ENCODE measurements at places on chromosomes 1 and 21. TPM values are rescaled to one million over a fixed set of nuclear protein-coding genes. Genes with fewer than 3 reads are reported as not detected.

- DNase-seq: no peak
- H3K27me3 ChIP-seq: no peaks in the 10 kb centered on the region
- peaks cover 13% of the 10 kb centered on the region for H3K36me3 ChIP-seq
- H3K27ac ChIP-seq: no peak overlapping the region
These were observed 23.4 kb downstream of the CTBS start for GRCh38 chr1:84550826-84551225.

DNA sequence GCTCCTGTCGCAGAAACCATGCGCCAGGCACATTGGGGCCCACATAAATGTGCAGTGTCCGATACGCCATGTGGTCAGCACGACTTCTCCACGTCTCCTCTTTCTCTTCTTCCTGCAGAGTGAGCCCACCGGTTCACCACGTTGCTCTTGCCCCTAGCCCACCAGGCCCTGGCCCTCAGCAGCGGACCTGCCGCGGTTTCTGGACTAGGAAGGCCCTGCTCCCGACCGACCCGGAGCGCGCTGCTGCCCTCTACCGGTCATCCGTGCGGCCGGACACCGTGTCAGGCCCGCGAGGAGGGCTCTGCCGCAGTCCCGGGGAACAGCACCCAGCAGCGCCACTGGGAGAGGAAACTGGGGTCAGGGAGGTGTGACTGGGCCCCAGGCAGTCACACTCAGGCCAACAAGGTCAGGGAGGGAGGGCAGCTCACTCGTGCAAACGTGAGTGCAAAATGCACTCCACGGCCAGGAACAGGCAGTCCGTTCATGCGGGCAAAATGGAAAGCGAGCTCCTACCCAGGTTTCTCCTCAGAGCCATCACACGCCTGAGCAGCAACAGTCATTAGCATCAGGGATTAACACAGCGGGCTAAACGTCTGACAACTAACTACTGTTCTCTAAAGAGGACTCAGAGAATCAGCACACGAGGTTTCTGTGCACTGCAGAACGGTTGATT, 13.7 kb downstream of the TLR5 start:
- peaks cover 13% of the 10 kb centered on the region for H3K4me1 ChIP-seq
- peaks cover 33% of the 10 kb centered on the region for H3K27me3 ChIP-seq
- no peak overlapping the region for H3K27ac ChIP-seq
- DNase-seq: peak; percentile 92

DNA sequence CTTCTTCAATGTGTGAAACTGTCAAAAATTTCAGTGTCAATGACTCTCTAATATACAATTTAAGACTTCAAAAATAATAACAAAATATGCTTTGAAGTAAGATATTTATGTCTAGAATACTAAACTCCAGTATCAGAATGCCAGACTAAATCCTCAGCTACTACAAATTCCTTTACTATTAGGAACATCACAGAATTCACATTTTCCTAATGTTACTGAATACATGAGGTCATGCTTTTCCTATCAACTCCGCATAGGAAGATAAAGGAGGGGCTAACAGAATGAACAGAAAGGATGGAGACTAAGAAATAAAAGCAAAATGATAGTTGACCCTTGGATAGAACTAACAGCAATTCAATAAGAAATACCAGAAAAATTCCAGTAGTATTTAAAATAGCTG, 292.7 kb downstream of the SDCCAG8 start:
- H3K4me3 ChIP-seq: no peak overlapping the region
- H3K27me3 ChIP-seq: no peaks in the 10 kb centered on the region
- H3K27ac ChIP-seq: no peak overlapping the region
- peaks cover 33% of the 10 kb centered on the region for H3K36me3 ChIP-seq

- H3K36me3 ChIP-seq: no peaks in the 10 kb centered on the region
- H3K4me1 ChIP-seq: peaks cover 13% of the 10 kb centered on the region
- H3K4me3 ChIP-seq: no peak overlapping the region
- H3K27me3 ChIP-seq: no peaks in the 10 kb centered on the region
- DNase-seq: no peak
These were observed 245.7 kb upstream of the RGS18 start for GRCh38 chr1:191912517-191912916.

- DNase-seq: no peak
- H3K27ac ChIP-seq: no peak overlapping the region
- H3K27me3 ChIP-seq: no peaks in the 10 kb centered on the region
- no peak overlapping the region for H3K4me3 ChIP-seq
- no peaks in the 10 kb centered on the region for H3K36me3 ChIP-seq
- H3K4me1 ChIP-seq: no peaks in the 10 kb centered on the region
These were observed 21.4 kb upstream of the RNF11 start for GRCh38 chr1:51214615-51215131.

DNA sequence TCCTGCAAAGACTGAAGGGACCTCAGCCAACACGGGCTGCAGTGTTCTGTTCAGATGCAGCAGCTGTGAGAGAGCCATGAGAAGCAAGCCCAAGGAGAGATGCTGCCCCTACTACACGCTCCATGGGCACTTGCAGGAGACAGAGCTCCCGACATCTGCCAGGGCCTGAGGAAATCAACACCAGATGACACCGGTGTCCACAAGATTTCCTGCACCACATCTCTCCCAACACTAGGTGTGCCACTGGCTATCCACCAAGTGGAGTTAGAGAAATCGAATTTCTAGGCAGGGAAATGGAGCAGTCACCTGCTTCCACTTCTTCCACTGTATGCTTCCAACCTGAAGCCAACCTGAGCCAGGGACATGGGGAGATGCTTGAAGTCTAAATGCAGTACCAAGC, 445.3 kb downstream of the RWDD3 start:
- no peaks in the 10 kb centered on the region for H3K36me3 ChIP-seq
- no peak overlapping the region for H3K4me3 ChIP-seq
- no peaks in the 10 kb centered on the region for H3K27me3 ChIP-seq
- no peak overlapping the region for H3K27ac ChIP-seq

DNA sequence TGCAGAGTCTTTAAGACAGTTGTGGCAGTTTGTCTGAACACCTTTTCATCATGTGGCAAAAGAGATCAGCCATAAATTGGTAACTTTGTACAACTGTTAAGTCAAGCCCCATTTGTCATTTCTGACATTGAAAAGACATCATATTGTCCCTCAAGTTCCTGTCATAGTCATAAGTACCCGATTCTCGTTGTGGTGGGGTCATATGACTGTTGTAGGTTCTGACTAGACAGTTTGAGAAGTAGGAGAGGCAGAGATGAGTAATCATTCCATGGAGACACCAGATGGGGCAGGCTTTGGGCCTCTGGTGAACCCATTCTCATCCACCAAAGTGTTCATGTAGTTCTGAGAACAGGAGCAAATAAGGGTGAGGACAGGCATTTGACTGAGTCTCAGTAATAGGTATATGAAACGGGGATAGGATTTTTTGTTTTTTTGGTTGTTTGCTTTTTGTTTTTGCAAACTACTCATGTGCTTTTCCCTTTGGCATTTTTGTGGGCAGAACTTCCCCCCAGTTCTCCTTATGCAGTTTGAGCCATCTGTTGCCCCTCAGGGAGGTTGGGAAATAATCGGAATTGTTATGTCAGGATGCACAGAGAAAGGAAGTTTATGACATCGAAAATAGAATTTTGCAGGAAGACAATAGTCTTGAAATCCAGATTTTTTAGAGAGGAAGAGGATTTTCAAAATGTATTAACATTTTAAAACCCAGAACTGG, 86.9 kb upstream of the KCNE2 start:
- H3K27ac ChIP-seq: no peak overlapping the region
- H3K4me1 ChIP-seq: peaks cover 34% of the 10 kb centered on the region
- no peak overlapping the region for H3K4me3 ChIP-seq
- peaks cover 6% of the 10 kb centered on the region for H3K27me3 ChIP-seq
- DNase-seq: no peak
- no peaks in the 10 kb centered on the region for H3K36me3 ChIP-seq

GRCh38 chr1:204417074-204417997, 5.7 kb upstream of the PPP1R15B start:
- H3K4me3 ChIP-seq: peak overlapping the region; percentile 41
- H3K36me3 ChIP-seq: no peaks in the 10 kb centered on the region
- no peaks in the 10 kb centered on the region for H3K27me3 ChIP-seq
- peak overlapping the region; percentile 95 for H3K27ac ChIP-seq
- peak; percentile 63 for DNase-seq
- peaks cover 46% of the 10 kb centered on the region for H3K4me1 ChIP-seq

DNA sequence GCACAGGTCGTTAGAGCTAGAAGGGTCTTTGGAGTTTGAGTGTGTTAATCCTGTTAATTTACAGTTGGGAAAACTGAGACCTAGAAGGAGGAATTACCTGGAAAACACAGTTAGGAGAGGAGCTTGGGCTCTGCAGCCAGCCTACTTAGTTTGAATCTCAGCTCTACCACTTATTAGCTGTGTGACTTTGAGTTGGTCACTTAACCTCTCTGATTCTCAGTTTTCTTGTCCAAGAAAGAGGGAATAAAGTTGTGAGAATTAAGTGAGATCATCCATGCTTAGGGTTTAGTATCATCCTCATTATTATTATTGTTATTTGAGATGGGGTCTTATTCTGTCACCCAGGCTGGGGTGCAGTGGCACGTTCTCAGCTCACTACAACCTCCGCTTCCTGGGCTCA, 5.4 kb upstream of the HTR1D start:
- no peak overlapping the region for H3K27ac ChIP-seq
- no peak overlapping the region for H3K4me3 ChIP-seq
- no peak for DNase-seq
- peaks cover 2% of the 10 kb centered on the region for H3K27me3 ChIP-seq
- peaks cover 3% of the 10 kb centered on the region for H3K36me3 ChIP-seq

DNA sequence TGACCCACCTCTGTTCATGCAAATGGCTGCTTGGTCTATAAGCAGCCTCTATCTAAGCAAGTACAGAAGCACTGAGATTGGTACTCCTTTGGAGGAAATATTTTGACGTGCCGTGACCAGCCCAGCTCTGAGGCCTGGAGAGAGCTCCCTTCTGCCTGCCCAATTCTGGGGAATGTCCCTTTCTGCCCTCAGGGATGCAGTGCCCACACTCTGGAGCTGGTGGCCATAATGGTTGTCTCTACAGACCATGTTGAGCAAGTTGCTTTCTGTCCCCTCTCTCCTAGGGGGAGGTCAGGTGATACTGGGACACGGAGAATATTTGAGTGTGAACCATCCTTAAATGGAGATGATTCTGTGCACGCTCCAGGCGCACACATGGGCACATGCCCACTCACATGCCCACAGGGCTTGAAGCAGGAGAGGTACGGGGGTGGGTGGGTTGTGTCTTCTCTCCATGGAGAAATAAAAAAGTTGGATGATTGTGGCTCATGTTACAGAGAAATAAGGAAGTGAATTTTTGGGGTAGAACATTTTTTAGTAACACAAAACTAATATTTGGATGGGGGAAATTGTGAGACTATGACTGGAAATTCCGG, 13.9 kb upstream of the ALPL start:
- H3K27ac ChIP-seq: no peak overlapping the region
- H3K36me3 ChIP-seq: no peaks in the 10 kb centered on the region
- H3K4me1 ChIP-seq: peaks cover 22% of the 10 kb centered on the region
- no peaks in the 10 kb centered on the region for H3K27me3 ChIP-seq
- H3K4me3 ChIP-seq: no peak overlapping the region

DNA sequence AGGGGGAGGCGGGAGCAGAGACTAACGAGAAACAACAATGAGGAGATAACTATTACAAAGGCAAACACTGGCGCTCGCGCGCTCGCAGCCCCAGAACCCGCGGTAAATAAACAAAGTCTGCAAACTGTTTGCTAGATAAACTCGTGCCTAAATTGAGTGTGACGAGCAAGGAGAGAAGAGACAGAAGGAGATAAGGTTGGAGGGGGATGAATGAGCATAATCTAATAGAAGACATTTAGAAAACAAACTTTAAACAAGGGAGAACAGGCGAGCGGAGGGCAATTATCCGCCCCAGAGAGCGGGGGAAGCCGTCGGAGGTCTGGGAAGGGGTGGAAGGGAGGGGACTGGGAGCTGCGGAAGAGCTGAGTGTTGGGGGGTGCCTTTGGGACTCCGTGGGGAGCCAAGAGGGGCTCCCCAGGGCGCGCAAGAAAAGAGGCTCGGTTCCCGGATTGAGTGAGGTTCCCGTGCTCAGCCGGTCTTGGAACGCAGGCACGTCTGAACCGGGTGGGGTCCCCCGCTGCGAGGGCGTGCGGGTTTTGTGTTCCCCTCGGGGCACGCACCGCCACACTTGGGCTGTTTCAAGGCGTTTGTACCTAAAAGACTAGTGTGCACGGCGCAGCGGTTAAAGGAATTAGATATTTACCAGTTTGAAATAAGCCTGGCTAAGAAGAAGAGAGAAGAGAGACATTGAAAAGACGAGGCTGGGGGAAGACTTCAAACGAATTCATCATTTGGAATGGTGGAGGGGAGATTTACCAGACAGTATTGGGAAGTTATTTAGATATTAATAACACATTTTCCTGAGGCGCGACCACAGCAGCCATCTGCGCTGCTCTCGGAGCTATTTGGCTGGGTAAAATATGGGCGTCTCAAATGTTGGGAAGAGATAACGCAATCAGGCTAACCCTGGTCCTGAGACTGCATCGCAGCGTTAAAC, 10.6 kb downstream of the PAX7 start:
- H3K4me1 ChIP-seq: peaks cover 11% of the 10 kb centered on the region
- no peak overlapping the region for H3K27ac ChIP-seq
- H3K36me3 ChIP-seq: no peaks in the 10 kb centered on the region
- no peak for DNase-seq
- H3K4me3 ChIP-seq: no peak overlapping the region

DNA sequence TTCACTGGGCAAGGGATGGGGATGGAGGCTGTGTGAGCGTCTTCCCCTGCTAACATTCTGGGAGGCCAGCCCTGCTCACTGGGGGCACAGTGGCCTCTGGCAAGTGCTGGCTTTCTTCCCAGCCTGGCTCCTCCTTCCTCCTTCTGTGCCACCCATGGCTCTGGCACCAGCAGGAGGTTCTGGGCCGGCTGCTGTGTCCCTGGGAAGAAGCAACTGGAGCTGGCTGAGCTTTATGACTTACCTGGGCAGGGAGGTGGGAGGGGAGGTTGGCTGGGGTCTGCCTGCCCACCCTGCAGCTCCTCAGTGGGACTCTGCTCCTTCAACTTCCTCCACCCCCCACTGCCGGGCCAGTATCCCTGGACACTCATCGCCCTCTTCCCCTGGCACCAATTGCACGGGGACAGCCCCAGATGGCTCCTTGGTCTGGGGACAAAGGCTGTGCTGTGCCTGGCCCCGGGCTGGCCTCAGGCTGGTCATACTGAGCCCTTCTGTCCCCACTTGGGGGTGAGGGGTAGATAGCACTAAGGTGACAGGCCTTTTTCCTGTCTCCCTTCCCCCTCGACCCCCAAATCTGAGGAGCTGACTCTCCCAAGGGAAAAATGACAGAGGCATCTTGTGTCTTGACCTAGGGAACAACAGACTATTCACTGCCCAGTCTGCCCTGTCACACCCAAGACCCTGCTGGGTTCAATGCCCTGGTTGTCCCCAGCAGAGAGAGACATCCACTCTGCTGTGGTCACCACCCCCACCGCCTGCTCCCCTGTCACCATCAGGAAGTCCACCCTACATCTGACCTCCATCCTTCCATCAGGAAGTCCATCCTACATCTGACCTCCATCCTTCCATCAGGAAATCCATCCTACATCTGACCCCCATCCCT, 14.4 kb downstream of the CDK18 start:
- H3K4me1 ChIP-seq: peaks cover 18% of the 10 kb centered on the region
- no peaks in the 10 kb centered on the region for H3K36me3 ChIP-seq
- H3K4me3 ChIP-seq: no peak overlapping the region

Gene F13B
- not detected for total RNA-seq

Gene FCMR
- total RNA-seq: not detected

Gene MYOM3
- not detected for total RNA-seq

Gene PRMT2
- total RNA-seq: 111 TPM

Gene OR2AK2
- total RNA-seq: not detected
